ENCODE measurements at places on chromosomes 2 and 18. TPM values are rescaled to one million over a fixed set of nuclear protein-coding genes. Genes with fewer than 3 reads are reported as not detected.
A peak's percentile ranks its signal among the peaks of the same experiment; 100 is the strongest.

- DNase-seq, result no peak
- no peaks in the 10 kb centered on the region for H3K27me3 ChIP-seq
- no peak overlapping the region for H3K27ac ChIP-seq
- no peak overlapping the region for H3K4me3 ChIP-seq
Measured at GRCh38 chr2:21301871-21302455, 178.2 kb downstream of the TDRD15 start.

DNA sequence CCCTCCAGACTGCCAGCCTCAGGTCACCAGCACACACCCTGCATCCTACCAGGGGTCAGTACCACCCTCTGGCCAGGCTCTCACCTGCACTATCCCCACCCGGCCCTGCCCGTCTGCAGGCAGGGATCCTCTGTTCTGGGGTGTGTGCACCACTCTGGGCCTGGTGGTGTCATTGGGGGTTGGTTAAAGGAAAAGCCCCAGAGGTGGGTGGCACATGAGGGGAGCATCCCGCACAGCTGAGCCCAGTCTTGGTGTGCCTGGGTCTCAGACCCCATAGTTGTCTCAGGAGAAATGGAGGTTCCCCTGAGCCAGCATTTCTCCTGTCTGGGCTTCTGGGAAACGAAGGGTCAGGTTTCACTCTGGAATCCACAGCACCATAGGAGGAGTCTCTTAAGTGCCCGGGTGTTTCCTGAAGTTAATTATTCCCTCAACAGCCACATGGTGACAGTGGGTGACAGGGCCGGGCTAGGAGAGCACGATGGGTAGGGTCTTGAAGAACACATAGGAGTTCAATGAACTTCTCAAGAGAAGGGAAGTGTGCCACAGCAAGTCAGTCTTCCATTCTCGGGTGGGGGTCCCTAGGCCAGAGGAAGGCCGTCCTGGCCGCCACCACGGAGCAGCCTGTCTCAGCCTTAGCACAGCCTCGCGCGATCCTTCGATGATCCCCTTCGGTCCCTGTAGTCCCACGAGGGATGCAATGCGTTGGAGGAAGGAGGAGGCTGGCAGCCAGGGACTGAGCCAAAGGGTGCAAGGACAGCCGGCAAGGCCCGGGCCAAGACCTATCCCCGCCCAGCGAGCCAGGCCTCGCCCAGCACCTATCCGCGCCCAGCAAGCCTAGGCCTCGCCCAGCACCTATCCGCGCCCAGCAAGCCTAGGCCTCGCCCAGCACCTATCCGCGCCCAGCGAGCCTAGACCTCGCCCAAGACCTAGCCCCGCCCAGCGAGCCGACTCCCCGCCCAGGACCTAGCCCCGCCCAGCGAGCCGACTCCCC, 1.1 kb upstream of the FARP2 start:
- no peak for DNase-seq
- H3K4me1 ChIP-seq, result peaks cover 10% of the 10 kb centered on the region
- H3K27ac ChIP-seq, result no peak overlapping the region

DNA sequence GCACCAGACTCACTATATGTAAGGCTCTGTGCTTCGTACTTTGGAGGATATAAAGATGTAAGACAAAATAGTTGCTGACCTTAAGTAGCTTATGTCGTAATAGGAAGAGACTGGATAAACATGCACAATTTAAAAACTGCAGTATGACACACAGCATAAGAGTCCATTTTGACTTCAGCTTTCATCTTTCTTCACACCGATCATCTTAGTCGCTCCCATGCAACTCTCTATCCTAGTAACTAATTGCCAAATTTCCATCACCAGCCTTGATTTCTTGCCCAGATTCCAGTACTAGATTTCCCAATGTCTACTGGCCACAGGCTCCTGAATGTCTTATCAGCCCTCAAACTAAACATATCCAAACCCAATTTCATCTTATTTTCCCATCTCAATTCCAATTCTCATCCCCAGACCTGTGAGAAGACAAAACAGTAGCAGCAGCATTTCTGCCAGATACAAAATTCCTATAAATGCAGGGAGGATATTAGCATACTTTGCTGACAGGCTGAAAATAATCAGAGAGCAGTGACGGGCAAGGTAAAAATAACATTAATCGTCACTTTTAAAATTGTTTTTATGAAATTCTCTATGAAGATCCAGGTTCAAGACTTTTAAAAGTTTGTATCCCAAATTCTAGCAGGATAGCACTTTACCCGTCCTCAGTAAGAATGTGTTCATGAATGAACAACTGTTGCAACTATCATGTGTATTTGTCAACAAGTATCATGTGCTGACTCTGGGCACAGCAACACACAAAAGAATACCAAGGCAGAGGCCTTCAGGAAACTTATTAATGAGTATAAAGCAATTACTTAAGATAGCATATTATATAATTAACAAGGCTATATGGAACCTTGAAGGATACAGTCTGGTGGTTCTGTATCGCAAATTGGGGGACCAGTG, 42.2 kb downstream of the KIDINS220 start:
- H3K36me3 ChIP-seq, result no peaks in the 10 kb centered on the region
- H3K27ac ChIP-seq, result no peak overlapping the region
- peaks cover 11% of the 10 kb centered on the region for H3K4me1 ChIP-seq
- no peaks in the 10 kb centered on the region for H3K27me3 ChIP-seq
- no peak overlapping the region for H3K4me3 ChIP-seq
- no peak for DNase-seq

Gene TNFRSF11A
- total RNA-seq, result 0.56 TPM

Gene GPR75
- total RNA-seq, result 2.5 TPM

- H3K27me3 ChIP-seq, result no peaks in the 10 kb centered on the region
- no peak for DNase-seq
Measured at GRCh38 chr18:58578835-58579560, 49.9 kb downstream of the ALPK2 start.

DNA sequence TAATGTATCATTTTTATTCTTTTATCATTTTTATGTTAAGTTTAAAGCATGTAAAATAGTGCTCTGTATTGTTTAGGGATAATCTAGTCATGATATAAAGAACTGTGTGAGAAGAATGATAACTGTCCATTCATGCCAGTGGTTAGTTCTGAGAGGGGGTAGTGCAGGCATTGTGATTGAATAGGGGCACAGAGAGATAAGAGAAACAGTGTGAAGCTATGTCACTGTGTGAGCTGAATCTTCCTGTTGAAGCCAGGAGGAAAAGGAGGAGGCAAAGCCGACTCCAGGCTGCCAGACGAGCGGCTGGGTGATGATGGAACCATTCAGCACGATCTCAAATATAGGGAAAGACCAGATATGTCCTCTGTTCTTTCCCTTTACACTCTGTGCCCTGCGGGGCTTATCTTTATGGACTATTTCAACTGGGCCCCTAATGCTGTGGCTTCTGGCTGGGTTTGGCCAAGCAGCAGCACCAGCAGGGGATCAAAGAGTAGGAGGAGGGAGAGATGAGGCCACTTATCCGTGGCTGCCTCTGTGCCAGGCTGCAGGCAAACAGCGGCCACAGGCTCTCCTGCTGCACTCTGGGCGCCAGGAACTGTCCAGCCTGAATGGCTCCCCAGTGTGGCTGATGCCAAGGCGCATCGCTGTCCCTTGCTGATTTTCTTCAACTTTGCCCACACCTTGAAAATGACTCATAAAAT, 128.0 kb downstream of the SPP2 start:
- no peak overlapping the region for H3K4me3 ChIP-seq
- H3K36me3 ChIP-seq, result no peaks in the 10 kb centered on the region
- H3K4me1 ChIP-seq, result no peaks in the 10 kb centered on the region
- H3K27me3 ChIP-seq, result no peaks in the 10 kb centered on the region
- no peak for DNase-seq

Gene EHD3
- total RNA-seq, result 10.9 TPM

Gene ATP5F1A
- total RNA-seq, result 584 TPM

Gene GRHL1
- 0.19 TPM for total RNA-seq

- H3K27ac ChIP-seq, result no peak overlapping the region
- no peaks in the 10 kb centered on the region for H3K36me3 ChIP-seq
- H3K4me1 ChIP-seq, result no peaks in the 10 kb centered on the region
- H3K4me3 ChIP-seq, result no peak overlapping the region
- no peak for DNase-seq
Measured at GRCh38 chr2:72619626-72620025, 206.2 kb downstream of the EXOC6B start.

Gene HAAO
- 41.6 TPM for total RNA-seq

Gene AFTPH
- total RNA-seq, result 40.0 TPM

- no peaks in the 10 kb centered on the region for H3K27me3 ChIP-seq
- H3K36me3 ChIP-seq, result no peaks in the 10 kb centered on the region
- H3K4me3 ChIP-seq, result no peak overlapping the region
- no peak overlapping the region for H3K27ac ChIP-seq
- H3K4me1 ChIP-seq, result no peaks in the 10 kb centered on the region
Measured at GRCh38 chr2:150610670-150611279, 123.3 kb upstream of the RND3 start.

GRCh38 chr18:63213936-63214671, 105.5 kb downstream of the BCL2 start:
- H3K27ac ChIP-seq, result peak overlapping the region; percentile 59
- no peaks in the 10 kb centered on the region for H3K27me3 ChIP-seq
- H3K4me3 ChIP-seq, result 0 out of 2 replicates have a peak overlapping the region, but pooled peaks have one; percentile 1
- peaks cover 3% of the 10 kb centered on the region for H3K36me3 ChIP-seq
- DNase-seq, result no peak

GRCh38 chr2:31945572-31945935, 65.3 kb downstream of the MEMO1 start:
- DNase-seq, result no peak
- no peak overlapping the region for H3K27ac ChIP-seq
- H3K36me3 ChIP-seq, result peaks cover 3% of the 10 kb centered on the region
- no peaks in the 10 kb centered on the region for H3K4me1 ChIP-seq
- H3K27me3 ChIP-seq, result no peaks in the 10 kb centered on the region
